ENCODE measurements at places on chromosomes 16 and 17. TPM values are rescaled to one million over a fixed set of nuclear protein-coding genes. Genes with fewer than 3 reads are reported as not detected.

DNA sequence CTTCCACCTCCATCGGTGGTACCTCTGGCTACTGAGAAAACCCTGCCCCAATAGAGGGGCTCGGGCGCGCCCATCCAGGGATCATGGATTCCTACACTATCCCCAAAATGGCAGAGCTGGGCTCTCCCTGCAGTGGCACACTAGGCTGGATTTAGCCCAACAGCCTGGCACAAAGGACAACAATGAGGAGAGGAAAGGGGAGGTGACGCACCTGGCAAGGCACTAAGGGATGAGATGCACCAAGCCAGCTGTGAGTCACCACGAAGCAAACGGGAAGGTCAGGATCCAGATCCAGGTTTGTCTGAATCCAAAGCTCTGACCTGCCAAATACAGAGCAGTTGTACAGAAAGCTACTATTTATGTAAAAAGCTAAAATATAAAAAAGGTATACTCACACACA is 18.1 kb downstream of the UBE2O start:
- no peak for DNase-seq

GRCh38 chr16:66741169-66741900 is 10.1 kb downstream of the DYNC1LI2 start:
- DNase-seq, result peak; percentile 92

- DNase-seq, result no peak
Measured at GRCh38 chr17:73090396-73091202, 1.9 kb downstream of the SLC39A11 start.

Gene RAB26
- total RNA-seq, result 0.83 TPM

DNA sequence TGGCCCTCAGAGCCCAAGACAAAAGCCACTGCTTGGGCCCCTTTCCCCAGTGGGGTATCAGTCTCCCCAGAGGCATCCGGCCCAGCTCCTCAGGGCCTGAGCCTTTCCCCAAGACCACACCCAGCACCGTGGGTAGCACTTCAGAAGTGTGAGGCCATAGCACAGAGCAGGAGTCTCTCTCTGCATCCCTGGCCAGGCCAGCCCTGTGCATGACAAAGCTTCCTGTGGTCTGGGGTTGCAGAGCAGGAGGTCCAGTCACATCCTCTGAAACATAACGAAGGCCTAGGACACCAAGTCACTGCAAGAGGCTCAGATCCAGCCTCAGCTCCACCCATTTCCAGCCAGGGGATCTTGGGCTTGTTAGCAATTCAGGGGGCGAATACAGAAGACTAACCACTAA is 56.8 kb upstream of the ZNF423 start:
- no peak for DNase-seq

DNA sequence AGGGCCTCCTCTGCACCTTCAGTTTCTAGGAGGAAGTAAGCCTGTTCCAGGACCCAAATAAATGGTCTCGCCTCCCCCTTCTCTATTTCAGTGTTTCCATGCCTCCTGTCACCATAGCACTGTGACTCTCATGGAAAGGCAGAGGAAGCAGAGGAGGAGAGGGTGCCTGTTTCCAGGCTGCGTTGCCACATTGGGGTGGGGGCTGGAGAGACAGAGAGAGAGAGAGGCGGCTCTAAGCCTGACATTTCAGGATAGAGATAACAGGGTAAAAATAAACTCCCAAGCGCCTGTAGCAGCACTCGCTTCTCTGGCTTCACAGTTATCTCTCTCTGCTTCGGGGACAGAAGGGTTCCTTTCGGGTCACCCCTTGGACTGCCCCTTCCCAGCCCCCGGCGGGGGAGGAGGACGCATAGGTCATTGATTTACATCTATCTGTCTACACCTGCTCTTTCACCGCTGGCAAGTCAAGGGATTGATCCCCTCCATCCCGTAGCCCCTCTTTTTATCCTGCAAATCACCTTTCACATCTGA is 71.2 kb upstream of the MRTFB start:
- DNase-seq, result no peak

- no peak for DNase-seq
Measured at GRCh38 chr16:79026117-79026516, 574.4 kb downstream of the MAF start.

DNA sequence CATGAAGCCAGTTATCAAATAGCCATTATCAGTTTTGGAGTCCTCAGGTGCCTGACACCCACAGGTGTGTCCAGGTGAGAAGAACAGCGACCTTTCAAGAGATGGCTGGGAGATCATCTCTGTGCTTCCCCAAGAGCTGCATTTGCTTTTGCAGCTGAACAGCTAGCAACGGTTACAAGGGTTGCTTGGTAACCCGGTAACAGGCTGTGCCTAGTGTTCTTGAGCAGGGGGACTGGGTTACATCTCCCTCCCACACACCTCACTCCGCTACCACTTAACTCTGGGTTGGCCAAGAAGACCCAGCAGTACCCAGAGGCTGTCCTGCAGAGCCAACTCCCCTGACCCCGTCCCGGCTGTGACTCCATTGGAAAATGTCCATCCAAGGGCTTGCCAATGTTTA is 147.0 kb downstream of the SLC39A11 start:
- DNase-seq, result no peak

- DNase-seq, result no peak
Measured at GRCh38 chr16:87603684-87604633, 1.7 kb downstream of the JPH3 start.

Gene G6PC1
- not detected for total RNA-seq

DNA sequence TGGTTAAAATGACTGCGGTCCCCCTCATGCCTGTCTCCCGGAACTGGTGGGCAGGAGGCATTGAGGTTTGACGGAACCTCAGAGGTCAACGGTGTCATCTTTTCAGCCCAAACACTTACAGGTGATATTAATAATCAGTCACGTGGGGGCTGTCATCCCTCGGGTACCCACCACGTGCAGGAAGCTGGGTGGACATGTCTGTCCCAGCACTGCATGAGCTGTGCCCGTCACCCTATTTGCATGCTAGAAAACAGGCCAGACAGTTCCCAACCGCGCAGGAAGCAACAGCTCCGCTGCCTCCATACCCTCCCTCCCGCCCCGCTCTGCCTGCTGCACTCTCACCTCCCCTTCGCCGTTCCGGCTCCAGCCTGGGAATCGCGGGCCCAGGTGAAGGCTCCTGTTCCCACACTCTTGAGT is 1.4 kb downstream of the SYNGR3 start:
- no peak for DNase-seq

Gene TMEM220
- 17.6 TPM for total RNA-seq

- no peak for DNase-seq
Measured at GRCh38 chr16:2777903-2778629, 986 bp upstream of the ELOB start.

Gene KRT27
- total RNA-seq, result 2.0 TPM

Gene ZNF629
- 21.6 TPM for total RNA-seq

All from ureter (tissue), 1 donor.